ENCODE measurements at places on chromosomes 3 and 15.

DNA sequence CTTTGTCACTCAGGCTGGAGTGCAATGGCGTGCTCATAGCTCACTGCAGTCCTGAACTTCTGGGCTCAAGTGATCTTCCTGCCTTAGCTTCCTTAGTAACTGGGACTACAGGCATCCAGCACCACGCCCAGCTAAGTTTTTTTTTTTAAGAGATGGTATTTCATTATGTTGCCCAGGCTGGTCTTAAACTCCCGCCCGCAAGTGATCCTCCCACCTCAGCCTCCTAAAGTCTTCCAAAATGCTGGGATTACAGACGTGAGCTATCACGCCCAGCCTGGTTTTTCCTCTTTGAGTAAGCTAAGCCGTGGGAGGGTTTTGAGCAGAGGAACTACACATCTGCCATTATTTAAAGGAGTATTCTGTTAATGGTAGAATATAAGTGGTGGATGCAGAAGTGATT is 7.4 kb upstream of the LRRFIP2 start:
- no peak for DNase-seq

DNA sequence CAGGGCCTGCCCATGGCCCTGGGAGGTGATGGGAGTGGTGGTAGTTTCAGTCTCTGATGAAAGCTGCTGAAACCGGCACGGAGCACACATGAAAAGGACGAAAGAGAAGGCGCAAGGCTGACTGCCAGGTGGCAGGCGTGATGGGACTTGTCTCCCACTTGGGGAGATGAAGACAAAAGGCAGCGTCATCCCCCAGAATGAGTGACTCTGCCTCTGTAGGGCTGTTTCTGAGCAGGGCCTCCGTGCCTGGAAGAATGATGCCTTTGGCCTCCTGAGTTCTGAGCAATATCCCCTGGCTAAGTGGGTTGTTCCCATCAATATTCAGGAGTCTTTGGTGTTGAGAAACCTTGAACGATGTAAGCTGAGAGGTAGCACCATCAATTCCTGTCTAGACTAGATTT is 237.8 kb downstream of the OPA1 start:
- DNase-seq: no peak

DNA sequence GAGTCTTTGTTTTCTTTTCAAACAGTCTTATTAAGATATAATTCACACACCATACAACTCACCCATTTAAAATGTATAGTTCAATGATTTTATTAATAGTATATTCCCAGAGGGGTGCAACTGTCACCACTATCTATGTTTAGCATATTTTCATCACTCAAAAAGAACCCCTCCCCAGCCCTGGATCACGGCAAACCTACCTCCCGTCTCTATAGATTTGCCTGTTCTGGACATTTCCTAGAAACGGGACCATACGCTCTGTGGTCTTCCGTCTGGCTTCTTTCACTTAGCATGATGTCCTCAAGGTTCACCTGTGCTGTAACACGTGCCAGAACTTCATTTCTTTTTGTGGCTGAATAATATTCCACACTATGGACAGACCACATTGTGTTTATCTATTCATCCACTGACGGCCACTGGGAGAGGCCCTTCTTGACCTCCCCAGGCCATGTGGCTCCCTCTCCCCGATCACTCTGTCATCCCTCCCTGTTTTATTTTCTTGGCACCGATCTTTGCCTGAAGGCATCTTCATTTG is 56.4 kb downstream of the IQSEC1 start:
- DNase-seq: no peak

DNA sequence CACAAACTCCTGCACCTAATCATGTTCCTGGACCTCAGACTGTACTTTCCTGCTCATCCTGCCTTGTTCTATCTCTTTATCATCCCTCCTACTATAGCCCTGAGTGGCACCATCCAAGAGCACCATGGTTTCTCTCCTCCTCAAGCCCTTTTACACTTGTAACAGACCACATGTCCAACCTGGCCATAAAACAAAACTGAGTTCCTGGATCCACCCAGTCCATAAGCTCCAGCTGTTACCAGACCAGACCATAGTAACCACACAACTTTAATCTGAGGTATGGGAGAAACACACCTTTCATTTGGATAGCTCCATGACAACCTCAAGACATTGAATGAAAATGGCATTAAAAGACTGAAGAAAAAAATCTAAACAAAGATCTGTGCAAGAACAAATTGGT is 9.1 kb downstream of the TM4SF18 start:
- no peak for DNase-seq

DNA sequence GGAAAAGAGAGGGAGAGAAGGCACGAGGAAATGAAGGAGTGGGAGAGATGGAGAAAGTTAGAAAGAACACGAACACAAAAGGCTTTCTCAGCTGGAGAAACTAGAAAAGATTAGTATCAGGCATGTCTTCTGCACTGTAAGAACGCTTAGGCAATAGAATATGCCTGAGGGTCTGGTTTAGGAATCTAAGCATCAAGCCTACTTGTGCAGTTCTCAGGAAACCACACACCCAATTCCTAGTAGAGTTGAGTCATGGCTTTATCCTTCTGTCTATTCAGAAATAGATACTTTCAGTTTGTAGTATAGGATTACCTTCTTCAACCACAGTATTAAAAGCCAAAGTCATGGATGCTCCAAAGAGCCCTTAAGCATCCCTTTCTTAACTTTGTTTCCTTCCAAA is 969.4 kb downstream of the NTRK3 start:
- no peak for DNase-seq

- no peak for DNase-seq
These were observed 102.6 kb upstream of the ABI3BP start for GRCh38 chr3:101095693-101096430.

- no peak for DNase-seq
These were observed 32.6 kb downstream of the PLS1 start for GRCh38 chr3:142628801-142629200.

DNA sequence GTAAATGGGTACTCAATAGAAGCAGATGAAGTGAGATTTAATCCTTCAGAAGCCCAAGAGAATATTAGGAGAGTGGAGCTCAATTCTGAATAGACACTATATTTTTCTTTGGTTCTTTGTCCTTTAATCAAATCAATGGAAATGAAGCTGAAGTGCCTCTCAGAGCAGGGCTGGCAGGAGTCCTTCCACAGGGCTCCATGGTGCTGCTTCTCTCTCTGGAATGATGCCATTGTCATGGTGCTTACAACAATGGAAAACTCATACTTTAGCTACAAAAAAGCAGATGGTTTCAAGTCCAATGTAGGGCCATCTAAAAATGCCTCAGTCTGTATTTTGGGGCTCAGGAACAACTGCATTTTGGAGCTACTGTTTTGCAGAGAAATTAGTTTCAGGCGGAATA is 125.1 kb downstream of the SNRK start:
- no peak for DNase-seq

DNA sequence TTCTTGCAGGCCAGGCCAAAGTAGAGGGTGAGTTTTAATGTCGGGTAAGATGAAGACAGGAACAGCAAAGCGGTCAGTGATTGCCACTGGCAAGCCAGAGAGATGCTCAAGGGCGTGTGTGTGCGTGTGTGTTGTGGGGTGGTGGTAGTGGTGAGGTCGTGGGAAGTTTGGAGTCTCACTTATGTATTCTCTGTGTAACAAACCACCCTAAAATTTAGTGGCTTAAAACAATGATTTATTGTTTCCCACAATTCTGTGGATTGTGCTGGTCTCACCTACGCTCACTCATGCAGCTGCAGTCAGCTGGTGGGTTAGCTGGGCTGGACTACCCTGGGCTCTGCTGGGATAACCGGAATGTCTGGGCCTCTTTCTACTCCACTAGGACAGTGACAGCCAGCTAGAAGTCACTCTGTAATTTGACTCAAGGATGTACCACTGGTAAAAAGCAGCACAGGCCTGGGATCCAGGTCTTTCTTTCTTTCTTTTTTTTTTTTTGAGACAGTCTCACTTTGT is 50.9 kb upstream of the BHLHE40 start:
- no peak for DNase-seq
